ENCODE measurements at places on chromosomes 5 and 9.

- no peak for DNase-seq
Observed at GRCh38 chr5:154813736-154814135, 36.7 kb downstream of the FAXDC2 start.

DNA sequence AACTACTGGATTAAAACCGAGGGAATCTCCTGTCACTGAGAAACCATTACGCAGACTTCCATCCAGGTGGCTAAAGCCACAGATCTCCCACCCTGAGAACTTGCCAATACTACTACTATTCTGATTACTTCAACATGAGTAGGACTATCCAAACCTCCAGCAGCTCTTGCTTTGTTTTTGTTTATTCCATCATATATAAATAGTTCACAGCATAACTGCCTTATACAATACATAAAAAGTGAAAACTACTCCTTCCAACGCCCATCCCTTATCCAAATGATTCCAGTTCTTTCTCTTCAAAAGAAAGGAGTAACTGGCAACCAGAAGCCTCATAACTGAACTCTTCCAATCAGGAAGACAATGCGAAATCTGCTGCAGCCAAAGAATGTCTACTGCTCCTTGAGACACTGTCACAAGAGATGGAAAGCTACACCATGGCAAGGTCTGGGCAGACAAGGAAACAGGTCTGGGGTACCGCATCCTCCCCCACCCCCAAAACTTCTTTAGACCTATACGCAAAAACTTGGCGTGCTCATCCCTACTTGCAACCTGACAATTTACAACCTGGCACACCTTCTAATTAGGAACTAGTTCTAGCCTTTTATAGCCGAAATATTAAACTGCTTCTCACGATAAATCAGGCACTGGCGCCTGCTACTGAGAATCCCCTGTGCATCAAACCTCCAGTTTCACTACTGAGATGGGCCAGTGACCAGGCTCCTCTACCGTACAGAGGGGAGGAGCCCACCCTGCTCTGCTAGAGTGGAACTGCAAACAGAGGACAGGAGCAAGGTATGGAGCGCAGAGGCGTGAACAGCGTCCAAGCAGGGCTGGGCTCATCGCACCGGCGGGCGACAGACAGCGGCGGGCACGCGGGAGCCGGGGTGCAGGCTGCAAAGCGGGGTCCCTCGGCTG lies 986 bp downstream of the PLPP1 start:
- DNase-seq = peak; percentile 18

GRCh38 chr9:68979538-68980314 lies 34.2 kb downstream of the PRKACG start:
- peak; percentile 25 for DNase-seq

- DNase-seq = no peak
Observed at GRCh38 chr9:92385477-92385876, 18.9 kb downstream of the OGN start.

DNA sequence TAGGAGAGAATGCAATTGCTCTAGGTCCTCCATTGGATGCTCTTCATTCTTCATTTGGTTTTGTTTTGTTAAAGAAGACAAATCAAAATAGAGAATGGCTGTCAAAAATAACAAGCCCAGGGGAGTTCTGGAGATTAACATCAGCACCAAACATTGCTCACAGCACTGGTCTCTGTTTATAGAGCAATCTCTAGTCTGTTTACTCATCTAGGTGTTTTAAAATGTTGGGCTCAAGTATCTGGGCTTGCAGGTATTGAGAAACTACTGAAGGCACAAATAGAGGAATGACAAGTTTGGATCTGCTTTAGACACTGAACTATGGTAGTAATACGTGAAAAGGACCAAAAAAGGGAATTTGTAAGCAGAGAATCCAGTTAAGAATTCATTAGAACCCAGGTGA lies 77.0 kb upstream of the TMC1 start:
- no peak for DNase-seq

Data from testis (tissue), 5 donors.